NCI-H446 (cell line): ENCODE measurements at places on chromosomes 4 and X.

DNA sequence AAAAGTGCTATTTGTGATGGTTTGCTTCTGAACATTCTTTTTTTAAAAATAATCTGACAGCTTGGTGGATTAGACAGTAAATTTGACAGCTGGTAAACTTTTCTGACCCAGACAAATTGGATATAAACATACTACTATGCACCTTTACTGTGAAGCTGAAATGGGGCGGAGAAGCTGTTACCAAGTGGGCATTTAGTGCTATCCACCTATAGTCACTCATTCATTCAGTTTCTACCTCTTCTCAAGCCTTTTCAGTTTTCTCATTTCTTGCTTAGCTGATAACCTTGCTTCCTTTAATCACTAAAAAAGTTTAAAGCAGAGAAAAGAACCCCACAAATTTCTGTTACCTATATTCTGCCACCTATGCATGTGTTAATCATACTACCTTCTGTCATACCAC, 5.2 kb downstream of the RPS3A start:
- no peak for DNase-seq

- no peak for DNase-seq
Observed at GRCh38 chr4:120403296-120403695, 336.6 kb upstream of the MAD2L1 start.

GRCh38 chr4:69239557-69240168, 25.1 kb upstream of the UGT2B11 start:
- DNase-seq: no peak

DNA sequence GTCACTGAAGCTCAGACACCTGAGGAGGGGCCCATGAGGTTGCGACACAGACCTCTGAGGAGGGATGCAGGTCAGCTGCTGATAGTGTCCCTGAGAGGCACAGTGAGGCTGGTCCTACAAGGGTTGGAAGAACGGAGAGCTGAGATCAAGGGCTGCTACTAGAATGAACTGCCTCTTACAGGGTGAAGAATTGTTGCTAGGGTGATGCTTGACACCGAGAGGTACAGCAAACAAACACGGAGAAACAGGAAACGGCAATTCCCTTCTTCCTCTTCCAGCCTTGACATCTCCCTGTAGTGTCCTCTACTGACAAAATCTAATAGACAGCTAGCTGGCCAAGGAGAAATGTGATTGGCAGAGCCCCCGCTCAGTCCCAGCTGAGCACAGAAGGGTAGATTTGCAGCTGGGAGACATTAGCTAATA, 11.8 kb upstream of the HPGDS start:
- no peak for DNase-seq

DNA sequence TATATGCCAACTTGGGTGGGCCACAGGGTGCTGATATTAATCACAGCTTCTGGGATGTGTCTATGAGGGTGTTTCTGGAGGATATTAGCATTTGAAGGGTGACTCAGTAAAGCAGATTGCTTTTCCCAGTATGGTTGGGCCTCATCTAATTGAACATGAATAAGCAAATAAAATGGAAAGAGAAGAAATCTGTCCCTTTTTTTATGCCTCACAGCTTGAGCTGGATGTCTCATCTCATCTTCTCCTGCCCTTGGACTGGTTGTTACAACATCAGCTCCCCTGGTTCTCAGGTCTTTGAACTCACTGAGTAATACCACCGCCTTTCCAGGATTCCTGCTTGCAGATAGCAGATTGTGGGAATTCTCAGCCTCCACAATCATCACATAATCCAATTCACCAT, 1149.2 kb downstream of the PCDH18 start:
- DNase-seq: peak; percentile 46

GRCh38 chrX:154027022-154027402, 7.3 kb upstream of the IRAK1 start:
- no peak for DNase-seq

DNA sequence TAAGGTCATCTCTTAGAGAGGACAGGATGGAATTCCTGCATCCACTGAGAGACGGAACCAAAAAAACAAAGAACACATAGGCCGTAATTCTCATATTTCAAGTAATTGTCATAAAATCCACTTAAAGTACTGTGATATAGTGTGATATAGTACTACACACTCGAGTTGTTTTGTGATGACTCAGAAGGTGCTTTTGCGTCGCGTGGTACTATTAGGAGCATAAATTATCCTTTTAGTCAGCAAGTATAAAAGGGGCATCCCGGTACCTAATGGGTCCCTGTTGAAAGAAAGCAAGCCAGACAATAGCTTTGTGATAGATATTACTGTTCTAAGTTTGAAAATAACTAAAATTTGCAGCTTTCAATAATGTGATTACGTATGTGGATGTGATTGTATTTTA, 55.3 kb downstream of the GPR143 start:
- DNase-seq: no peak

- no peak for DNase-seq
Observed at GRCh38 chr4:179278647-179279046, 1836.4 kb upstream of the AGA start.

- no peak for DNase-seq
Observed at GRCh38 chrX:123084797-123085196, 99.3 kb upstream of the GRIA3 start.

GRCh38 chr4:173494013-173494970, 35.7 kb downstream of the HAND2 start:
- peak; percentile 60 for DNase-seq

DNA sequence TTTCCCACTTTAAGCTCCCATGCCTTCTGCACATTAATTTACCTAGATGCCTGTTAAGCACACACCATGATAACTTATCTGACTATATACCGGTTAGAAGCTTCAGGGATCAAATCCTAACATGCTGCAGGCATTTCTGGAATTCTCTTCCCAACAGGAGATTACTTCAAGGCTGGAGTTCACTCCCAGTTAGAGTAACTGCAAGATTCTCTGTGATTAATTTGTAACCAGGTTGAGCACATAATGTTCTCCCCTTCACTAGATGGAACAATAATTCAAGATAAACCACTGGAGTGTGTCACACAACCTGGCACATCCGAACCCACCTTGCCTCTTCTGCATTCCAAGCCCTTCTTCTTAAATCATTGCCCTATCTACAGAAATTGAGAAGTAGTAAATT, 11.8 kb upstream of the UGT2A3 start:
- no peak for DNase-seq
